ENCODE measurements at places on chromosomes 1 and 21.

- no peak for DNase-seq
Observed at GRCh38 chr1:94107141-94107540, 13.8 kb downstream of the ABCA4 start.

DNA sequence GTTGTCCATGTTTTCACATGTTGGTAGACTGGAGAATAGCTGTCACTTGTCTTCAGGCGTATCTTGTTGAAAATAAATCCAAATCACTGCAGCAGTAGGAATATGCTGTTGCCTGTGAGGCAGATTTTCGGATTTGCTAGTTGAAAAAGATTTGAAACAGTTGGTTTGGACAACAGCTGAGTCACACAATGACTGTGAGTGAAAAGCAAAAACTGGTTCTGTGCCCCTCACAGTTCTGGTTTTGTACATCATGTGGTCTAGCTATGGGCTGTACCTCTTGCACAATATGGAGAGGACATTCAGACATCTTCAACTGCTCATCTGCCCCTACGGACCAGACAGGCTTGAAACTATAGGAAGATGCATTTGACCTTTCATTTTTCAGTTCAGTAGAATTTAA is 1.8 kb downstream of the ARF1 start:
- no peak for DNase-seq

DNA sequence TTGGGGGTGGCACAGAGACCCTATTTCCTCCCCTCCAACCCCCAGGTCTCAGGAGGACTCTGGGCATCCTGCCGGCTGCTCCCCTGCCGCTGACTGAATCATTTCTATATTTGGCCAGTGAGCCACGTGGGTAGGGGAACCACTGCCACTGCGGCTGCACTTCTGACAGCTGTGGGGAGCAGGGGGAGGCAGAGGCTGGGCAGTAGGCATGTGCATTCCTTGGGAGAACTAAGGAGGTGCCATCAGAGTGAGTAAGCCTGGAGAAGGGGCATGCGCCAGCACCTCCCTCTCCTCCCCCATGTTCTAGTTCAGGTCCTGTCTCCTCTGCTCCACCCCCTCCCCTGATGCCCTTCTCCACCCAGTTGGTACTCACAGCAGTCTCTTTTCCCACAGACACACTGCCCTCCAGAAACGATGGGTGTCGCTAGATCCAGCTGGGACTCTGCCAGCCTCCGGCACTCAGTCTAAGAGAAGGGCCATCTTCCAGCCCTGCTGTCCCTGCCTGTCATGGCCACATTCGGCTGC is 12.0 kb downstream of the PPFIA4 start:
- no peak for DNase-seq

GRCh38 chr1:65979136-65980044 is 186.7 kb downstream of the PDE4B start:
- DNase-seq: no peak

DNA sequence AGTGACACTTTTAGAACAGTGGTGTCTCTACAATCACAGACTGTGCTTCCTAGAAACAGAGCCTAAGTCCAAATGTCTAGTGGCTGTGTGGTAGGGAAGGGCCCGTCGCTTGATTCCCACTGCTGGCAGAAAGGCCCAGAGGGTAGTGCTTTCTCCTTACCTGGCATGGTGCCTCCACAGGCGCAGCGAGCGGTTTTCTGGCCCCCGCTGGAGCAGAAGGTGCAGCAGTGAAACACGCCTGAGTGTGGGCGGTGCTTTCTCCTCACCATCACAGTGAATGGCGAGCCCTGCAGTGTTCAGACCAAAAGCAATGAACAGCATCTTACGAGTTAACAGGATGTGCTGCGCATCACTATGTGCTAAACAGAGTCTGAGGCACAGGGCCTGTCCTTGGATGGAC is 8.3 kb downstream of the TRIM45 start:
- DNase-seq: no peak

- no peak for DNase-seq
Observed at GRCh38 chr1:153733970-153734369, 6.1 kb downstream of the INTS3 start.

GRCh38 chr1:119116725-119117124 is 23.7 kb downstream of the WARS2 start:
- DNase-seq: no peak
